Endodermal cell (in vitro differentiated cells): ENCODE measurements at places on chromosomes 6 and 20. TPM values are rescaled to one million over a fixed set of nuclear protein-coding genes. Genes with fewer than 3 reads are reported as not detected.

Gene DEFB124
- not detected in 3 replicates for total RNA-seq

Gene ACTL10
- total RNA-seq, result not detected in 3 replicates

Gene BLOC1S5
- 14.4 and 16.4 TPM in 2 replicates for total RNA-seq

Gene SIRPB1
- 0.42 to 1.1 TPM (median 0.47 TPM) in 3 replicates for total RNA-seq

Gene KIAA1755
- not detected in 2 replicates for total RNA-seq

Gene PPIL4
- total RNA-seq, result 41.3 to 47.2 TPM (median 41.7 TPM) in 3 replicates

Gene ELOVL5
- 95.5 and 103 TPM in 2 replicates for total RNA-seq

Gene RALGAPB
- total RNA-seq, result 41.6 and 45.5 TPM in 2 replicates

Gene SCRT2
- total RNA-seq, result not detected in 3 replicates

Gene EPPIN
- not detected in 3 replicates for total RNA-seq

Gene MRPS26
- total RNA-seq, result 73.0 and 75.1 TPM in 2 replicates

Gene ABHD16B
- not detected in 3 replicates for total RNA-seq

Gene ZBTB46
- total RNA-seq, result 17.8 to 28.0 TPM (median 24.9 TPM) in 3 replicates

Gene CNBD2
- 1.3 and 2.0 TPM in 2 replicates for total RNA-seq

Gene PTK6
- 0.22 and 0.32 TPM in 2 replicates for total RNA-seq

Gene OR2B6
- total RNA-seq, result not detected in 2 replicates

Gene POPDC3
- total RNA-seq, result 5.4 and 6.4 TPM in 2 replicates

Gene FRS3
- total RNA-seq, result 12.0 to 14.6 TPM (median 13.5 TPM) in 3 replicates

Gene EYA2
- total RNA-seq, result 8.9 to 14.8 TPM (median 9.1 TPM) in 3 replicates

Gene ZKSCAN3
- total RNA-seq, result 8.9 and 10.1 TPM in 2 replicates

Gene FAM162B
- total RNA-seq, result 1.1 to 2.3 TPM (median 1.8 TPM) in 3 replicates

Gene SNHG17
- total RNA-seq, result 13.6 to 36.7 TPM (median 36.4 TPM) in 3 replicates

Gene SPO11
- total RNA-seq, result not detected in 3 replicates

Gene ID4
- 39.3 and 41.5 TPM in 2 replicates for total RNA-seq

Gene NANP
- 5.5 to 11.5 TPM (median 10.4 TPM) in 3 replicates for total RNA-seq

Gene BEND6
- 0.57 and 0.86 TPM in 2 replicates for total RNA-seq

Gene RIOK1
- 6.7 to 21.0 TPM (median 20.3 TPM) in 3 replicates for total RNA-seq

Gene CHD6
- total RNA-seq, result 65.3 and 82.5 TPM in 2 replicates

Gene CYP39A1
- total RNA-seq, result 1.1 and 1.8 TPM in 2 replicates

Gene IRAK1BP1
- 5.0 and 5.7 TPM in 2 replicates for total RNA-seq

Gene SLC12A5
- total RNA-seq, result 5.0 and 10.2 TPM in 2 replicates

Gene GNRH2
- total RNA-seq, result 0.86 and 2.5 TPM in 2 replicates

Gene F13A1
- total RNA-seq, result 0.61 to 1.1 TPM (median 0.84 TPM) in 3 replicates

Gene TBXT
- total RNA-seq, result 2.3 and 2.4 TPM in 2 replicates

Gene ATP5F1E
- total RNA-seq, result 52.6 and 54.5 TPM in 2 replicates
